Stimulated activated CD4-positive, alpha-beta T cell treated with anti-CD3 and anti-CD28 coated beads, Interleukin-4, amount 100 ng/mL, for 1 hour (primary cell): ENCODE measurements at places on chromosomes 4 and X.

GRCh38 chrX:11888421-11888820 lies 130.4 kb downstream of the MSL3 start:
- DNase-seq = no peak

DNA sequence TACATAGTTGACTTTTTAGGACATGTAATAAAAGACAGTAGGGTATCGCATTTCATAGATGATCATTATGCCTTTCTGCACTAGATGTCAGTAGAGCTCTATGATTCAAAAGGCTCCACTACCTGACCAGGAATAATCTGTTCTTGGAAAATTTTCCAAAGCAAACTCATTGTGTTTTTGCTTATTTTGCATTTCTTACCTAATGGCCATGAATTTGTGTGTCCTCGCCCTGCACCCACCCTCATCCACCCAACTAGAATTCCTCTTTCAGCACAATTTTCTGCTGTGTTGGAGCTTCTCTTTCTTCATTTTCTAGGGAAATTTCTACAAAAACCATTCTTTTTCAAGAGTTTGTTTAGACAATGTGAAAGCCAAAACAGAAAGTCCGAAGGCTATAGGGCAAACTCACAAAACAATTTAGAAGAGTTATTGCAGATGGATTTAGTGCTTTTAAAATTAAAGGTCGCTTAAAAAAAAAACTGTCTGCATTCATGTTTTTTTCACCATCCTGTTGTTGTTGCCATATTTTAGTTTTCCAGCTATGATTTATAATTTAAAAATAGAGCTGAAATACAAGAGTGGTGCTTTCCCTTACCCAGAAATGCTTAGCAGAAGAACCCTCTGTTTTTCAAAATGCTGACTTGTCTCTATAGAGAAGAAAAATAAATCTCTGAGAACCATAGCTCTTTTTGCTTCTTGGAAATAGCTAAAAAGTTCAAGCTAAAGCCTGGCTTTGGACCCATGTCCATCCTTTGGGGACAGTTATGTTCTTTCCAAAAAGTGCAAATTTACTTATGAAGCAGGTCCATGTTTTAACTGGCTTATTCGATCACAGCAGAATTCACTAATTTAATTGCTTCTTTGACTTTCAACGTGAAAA lies 183.7 kb downstream of the SPATA18 start:
- no peak for DNase-seq

GRCh38 chr4:950136-951020 lies 18.1 kb downstream of the TMEM175 start:
- no peak for DNase-seq

GRCh38 chr4:144716778-144717177 lies 70.8 kb downstream of the HHIP start:
- DNase-seq = no peak

DNA sequence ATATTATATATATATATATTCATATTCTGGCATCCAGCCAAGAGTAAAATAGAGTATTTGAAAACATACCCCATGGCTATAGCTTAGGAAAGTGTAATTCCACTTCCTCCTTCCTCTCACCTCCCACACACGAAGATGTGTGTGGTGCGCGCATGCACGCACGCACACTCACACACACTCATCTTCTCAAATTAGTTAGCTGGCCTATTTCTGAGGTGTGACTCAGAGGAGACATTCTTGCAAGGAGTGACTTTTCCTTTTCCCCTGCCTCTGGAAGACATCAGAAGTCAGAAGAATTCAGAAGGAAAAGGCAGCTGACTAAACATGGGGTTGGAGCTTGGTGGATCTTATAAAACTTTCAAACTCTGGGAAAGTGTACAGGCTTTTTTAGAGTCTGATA lies 8.8 kb downstream of the ENPEP start:
- DNase-seq = no peak

- no peak for DNase-seq
Measured at GRCh38 chrX:103941201-103941975, 21.0 kb upstream of the TMSB15B start.

DNA sequence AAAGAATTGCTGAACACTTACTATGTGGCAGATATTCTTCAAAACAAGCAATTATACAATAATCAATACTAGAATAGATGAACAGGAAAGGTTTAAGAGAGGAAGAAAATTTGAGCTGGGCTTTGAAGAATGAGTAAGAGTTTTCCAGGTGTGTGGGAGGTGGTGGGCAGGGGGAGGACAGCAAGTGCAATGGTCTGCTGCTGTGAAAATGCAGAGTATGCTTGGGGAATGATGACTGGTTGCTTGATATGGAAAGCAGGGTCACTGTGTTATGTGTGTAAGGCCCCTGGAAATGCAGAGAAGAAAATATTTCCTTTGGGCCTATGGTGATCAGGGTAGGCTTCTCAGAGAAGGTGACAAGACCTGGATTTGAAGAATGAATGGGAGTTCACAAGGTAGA lies 300.3 kb downstream of the CAMK2D start:
- no peak for DNase-seq

DNA sequence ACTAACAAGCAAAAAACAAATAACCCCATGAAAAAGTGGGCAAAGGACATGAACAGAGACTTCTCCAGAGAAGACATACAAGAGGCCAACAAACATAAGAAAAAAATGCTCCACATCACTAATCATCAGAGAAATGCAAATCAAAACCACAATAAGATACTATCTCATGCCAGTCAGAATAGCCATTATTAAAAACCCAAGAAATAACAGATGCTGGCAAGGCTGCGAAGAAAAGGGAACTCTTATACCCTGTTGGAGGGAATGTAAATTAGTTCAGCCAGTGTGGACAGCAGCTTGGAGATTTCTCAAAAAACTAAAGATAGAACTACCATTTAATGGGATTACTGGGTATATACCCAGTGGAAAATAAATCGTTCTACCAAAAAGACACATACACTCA lies 79.6 kb downstream of the MAPK10 start:
- DNase-seq = no peak

GRCh38 chrX:147828719-147829118 lies 83.0 kb upstream of the FMR1 start:
- DNase-seq = no peak

DNA sequence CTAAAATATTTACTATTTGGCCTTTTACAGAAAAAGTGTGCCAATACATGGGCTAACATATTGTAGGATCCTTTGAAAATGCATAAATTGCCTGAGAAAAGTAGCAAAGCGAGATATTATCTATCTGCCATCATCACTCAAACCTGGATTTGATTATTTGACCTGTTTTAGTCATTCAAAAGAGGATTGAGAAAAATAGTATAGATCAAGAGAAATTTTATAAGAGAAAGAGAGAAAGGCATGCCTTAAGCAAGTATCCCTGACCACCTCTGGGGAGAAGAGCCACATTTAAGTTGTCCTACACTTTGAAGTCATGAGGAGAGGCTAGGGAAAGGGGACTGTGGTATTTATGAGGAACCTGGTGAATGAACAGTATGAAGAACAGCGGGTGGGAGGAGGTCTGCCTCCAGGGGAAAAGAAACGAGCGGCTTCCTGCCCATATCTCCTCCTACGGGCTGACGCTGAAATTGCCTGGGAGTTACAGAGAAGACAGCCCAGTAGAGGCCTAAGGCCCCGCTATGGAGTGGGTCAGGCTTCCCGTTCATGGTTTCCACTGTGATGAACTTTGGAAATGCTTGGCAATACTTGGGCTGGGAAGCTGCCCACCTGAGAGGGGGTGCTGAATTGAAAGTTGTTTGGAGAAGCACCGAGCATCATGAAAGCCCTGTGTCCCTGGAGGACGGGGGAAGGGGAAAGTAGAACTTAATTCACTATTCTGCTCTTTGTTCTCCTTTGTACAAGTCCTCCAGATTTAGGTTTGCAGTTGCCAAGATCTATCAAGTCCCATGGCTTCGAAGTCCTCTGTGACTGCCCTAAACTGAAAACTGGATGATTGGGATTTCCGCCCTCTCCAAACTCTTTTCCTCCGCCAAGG lies 106.9 kb upstream of the ACSL4 start:
- no peak for DNase-seq

GRCh38 chrX:118116713-118117550 lies at the start of gene KLHL13:
Gene KLHL13, minus strand, starts transcription at chrX:118116810. Its CDS starts 88,337 bp downstream, at chrX:118028473.
- peak; percentile 16 for DNase-seq

GRCh38 chr4:122826079-122826527 lies 528 bp upstream of the FGF2 start:
- DNase-seq = no peak

DNA sequence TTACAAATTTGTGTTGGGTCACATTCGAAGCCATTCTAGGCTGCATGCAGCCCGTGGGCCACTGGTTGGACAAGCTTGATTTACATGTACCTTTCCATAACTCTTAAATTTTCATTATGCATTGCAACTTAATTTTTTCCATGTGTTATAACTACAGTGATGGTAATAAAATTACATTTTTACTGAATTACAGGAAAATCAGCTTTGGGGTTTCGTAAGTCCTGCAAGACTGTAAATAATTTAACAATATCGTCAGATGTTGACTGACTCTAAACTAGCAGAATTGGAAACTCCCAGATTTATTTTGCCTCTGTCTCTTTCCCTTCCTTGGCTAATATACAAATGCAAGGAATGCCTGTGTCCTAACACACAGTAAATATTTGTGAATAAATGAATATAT lies 88.0 kb upstream of the RAPGEF2 start:
- no peak for DNase-seq

- DNase-seq = no peak
Measured at GRCh38 chr4:4293279-4293678, 3.2 kb downstream of the ZBTB49 start.

- no peak for DNase-seq
Measured at GRCh38 chr4:53916431-53916889, 147.9 kb downstream of the CHIC2 start.

- DNase-seq = no peak
Measured at GRCh38 chr4:123055943-123056342, 133.5 kb upstream of the NUDT6 start.

DNA sequence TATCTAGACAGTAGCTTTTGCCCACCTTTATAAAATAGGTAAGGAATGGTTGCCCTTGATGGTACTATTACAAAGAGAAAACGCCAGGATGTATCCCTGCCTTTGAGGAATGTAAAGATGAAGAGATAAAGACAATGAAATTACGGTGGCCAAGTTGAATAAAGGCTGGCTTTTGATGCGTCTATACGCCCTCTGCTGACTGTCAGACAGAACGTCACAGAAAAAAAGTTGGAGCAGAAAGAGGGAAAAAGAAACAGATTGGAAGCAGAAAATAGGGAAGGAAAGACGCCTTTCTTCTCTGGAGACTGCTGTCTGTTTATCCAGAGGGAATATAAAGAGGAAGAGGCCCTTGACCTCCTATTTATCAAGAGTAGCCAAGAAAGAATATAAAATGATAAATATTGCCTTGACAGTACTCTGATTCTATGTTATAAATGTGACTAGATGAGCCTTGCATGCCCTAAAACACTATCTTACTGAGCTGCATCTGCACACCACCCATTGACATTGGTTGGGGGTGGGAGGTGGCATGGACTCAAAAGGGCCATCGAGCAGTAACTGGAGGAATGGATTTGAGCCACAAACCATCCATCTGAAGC lies 30.6 kb downstream of the PCDH19 start:
- no peak for DNase-seq

DNA sequence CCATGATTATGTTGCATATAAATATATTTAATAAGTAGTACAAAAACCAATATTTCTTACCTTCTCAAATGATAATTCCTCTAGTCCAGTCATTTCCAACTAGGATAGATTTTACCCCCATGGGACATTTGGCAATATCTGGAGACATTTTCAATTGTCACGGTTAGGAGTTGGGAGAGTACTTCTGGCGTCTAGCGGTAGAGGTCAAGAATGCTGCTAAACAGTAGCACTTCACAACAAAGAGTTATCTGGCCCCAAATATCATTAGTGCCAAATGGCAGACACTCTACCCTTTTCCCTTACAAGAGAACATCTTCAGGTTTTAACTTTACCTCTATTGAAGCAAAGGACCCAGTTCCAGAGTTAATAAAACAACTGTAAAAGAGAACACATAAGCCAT lies 168.1 kb downstream of the FAT4 start:
- DNase-seq = no peak

- DNase-seq = no peak
Measured at GRCh38 chrX:41445781-41446358, 1.3 kb upstream of the NYX start.

DNA sequence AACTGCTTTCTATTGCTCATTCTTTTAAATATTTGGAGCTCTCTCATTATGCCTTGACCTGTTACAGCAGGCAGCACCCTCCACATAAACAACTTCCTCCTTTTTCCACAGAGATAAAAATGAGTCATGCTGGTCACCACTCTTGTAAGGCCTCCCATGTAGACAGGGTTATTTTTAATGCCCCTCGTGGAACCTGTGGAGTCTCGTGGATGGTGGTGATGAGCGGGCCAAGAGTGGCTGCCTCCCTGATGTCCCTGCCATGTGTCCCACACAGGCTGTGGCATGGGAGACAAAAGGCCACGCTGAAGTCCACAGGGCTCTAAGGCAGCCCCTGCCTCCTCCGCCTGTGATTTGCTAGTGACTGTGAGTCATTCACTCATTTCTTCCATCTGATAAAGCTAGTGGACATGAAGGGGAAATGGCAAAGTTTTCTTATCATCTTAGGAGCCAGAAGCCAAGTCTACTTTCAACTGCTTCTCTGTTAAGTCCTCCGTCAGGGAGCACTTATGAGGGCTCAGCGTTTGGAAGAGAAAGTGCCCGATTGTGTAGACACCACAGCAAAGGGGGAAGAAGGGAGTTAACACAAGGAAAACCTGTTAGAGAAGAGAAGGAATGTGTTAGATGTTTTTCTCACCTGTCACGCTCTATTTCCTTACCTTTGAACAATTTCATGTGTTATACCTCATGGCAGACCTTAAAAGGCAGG lies 121.6 kb upstream of the FAT1 start:
- no peak for DNase-seq

DNA sequence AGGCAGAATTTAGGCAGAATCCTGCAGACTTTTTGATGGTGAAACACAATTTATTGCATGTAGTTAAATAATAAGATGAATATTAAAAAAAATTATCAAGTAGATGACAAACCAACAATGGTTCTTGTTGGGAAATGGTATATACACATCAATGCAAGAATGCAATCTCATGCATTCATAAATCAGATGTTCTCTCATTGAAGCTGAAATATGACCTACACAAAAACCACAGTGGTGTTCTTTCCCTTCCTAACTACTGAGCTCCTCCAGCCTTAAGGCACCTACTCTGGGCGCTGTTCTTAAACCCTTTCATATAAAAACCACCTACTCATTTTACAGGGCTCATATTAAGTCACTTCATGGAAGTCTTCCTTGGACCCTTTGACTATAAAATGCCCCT lies 64.1 kb downstream of the ANTXR2 start:
- DNase-seq = no peak

- DNase-seq = no peak
Measured at GRCh38 chr4:8340781-8341241, 71.3 kb downstream of the HTRA3 start.

- no peak for DNase-seq
Measured at GRCh38 chr4:158861281-158861680, 92.5 kb downstream of the FNIP2 start.

GRCh38 chr4:4390046-4390445 lies 3.1 kb downstream of the NSG1 start:
- no peak for DNase-seq
